Hippocampal formation (tissue), 2 donors: ENCODE measurements at places on chromosomes 5 and 9.

DNA sequence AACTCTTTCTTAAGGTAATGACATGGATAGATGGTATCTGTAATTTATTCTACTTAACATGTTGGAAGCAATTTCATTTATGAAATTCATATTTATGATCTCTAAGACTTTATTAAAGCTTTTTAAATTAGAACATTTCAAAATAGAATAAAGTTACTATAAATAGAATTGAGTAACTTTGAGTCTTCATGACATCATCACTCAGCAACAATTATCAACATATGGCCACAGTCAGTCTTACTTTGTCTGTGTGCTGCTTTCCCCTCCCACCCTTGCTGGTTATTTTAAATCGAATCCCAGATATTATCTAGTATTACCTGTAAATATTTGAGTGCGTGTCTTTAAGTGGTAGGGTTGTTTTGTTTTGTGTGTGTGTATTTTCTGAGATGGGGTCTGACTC, 65.2 kb downstream of the IPO11 start:
- DNase-seq: no peak

GRCh38 chr5:31702712-31703111, 63.8 kb downstream of the PDZD2 start:
- DNase-seq: no peak

GRCh38 chr9:70228118-70228517, 30.7 kb upstream of the SMC5 start:
- DNase-seq: no peak

- DNase-seq: no peak
Observed at GRCh38 chr9:113155911-113156588, 5.2 kb downstream of the SLC31A2 start.

DNA sequence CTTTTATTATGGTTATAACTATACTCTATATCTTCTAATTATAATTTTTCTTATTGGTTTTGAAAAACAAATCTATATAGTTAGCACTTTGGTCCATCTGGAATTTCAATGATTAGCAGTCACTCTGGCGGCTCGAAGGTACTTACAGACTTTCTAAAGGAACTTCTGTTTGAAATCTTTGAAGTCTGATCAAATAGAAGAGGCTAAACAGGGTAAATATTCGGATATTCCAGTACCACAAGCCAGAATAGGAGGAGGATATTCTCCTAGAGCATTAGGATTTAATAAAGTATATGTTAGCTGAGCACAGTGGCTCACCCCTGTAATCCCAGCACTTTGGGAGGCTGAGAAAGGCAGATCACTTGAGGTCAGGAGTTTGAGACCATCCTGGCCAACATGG, 38.7 kb upstream of the HSD17B3 start:
- DNase-seq: no peak

DNA sequence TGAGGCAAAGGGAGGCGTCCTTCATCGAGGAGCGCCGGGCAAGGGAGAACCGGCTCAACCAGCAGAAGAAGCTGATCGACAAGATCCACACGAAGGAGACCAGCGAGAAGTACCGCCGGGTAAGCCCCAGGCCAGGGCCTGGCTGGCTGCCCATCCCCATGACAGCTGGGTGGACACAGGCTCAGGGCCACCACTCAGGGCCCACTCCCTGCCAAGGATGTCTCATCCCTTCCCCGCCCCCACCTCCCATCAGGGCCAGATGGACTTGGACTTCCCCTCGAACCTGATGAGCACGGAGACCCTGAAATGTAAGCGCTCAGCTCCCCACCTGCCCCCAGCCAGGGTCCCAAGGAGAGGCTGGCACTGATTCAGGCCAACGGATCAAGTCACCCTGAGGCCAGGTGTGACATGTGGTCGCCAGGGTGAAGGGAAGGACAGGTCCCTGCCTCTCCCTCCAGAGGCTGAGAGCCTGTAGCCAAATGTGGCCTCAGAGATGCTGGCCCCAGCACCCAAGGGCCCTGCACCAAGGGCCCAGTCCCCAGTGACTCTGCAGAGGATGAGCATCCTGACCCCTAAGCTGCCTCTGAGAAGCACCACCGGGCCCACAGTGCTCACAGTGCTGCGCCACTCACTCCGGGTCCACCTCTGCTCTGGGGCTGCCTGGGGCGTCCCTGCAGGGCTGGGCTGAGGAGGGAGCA, 3.1 kb upstream of the RABL6 start:
- no peak for DNase-seq

DNA sequence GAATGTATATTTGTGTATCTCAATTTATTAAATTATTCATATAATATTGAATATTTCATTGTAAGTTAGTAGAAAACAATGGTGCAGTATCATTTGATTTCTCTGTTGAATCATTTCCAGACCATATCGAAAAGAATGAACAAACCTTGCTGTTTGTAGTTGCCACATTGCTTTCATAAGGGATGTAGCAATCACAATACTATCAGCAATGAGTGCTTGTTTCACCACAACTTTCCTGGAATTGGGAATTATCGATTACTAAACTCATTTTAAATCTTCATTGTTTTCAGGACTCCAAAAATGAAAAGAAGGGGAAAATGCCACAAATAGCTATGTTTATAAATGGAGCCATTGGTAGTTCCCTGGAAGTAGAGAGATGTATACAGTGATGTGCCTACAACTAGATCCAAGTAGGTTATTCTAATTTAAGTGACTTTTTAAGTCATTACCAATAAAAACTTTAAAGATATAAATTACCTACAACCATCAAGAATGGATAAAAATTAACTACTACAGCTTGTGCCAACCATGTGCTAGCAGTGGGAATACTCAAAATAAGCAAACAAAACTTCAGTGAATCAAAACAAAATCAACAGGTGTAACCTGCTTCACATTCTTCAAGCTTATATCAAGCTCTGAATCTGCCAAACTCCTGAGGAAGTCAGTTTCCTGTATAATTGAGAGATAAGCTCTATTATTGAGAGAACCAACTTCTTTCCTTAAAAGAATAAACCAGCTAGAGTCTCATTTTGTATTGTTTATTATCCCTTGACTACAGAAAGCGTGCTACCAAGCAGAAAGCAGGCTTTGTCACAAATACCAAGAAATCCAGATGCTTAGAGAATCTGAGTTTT, 358.6 kb downstream of the ADGRV1 start:
- no peak for DNase-seq

GRCh38 chr9:88706193-88707113, 171.5 kb downstream of the NXNL2 start:
- no peak for DNase-seq

- DNase-seq: no peak
Observed at GRCh38 chr9:128833696-128834095, 4.1 kb upstream of the SPOUT1 start.

- no peak for DNase-seq
Observed at GRCh38 chr9:124215956-124216355, 41.8 kb upstream of the NEK6 start.
